ENCODE measurements at places on chromosomes 6 and 20. TPM values are rescaled to one million over a fixed set of nuclear protein-coding genes. Genes with fewer than 3 reads are reported as not detected.

Gene MOXD1
- total RNA-seq: 4.6 TPM

Gene TUBB2B
- total RNA-seq: 13.7 TPM

Gene TP53TG5
- total RNA-seq: not detected

Gene ZNF831
- under 0.01 TPM for total RNA-seq

Gene OPRL1
- 0.21 TPM for total RNA-seq

Gene SPATS1
- not detected for total RNA-seq

Gene SCUBE3
- total RNA-seq: 0.59 TPM

Gene CFB
- 18.9 TPM for total RNA-seq

Gene TEAD3
- total RNA-seq: 20.1 TPM

Gene MYB
- 0.78 TPM for total RNA-seq

Gene GPLD1
- 2.7 TPM for total RNA-seq

Gene ZNF311
- 0.84 TPM for total RNA-seq

Gene LCA5
- 8.2 TPM for total RNA-seq

Measured in tibial nerve (tissue), 4 donors.